ENCODE measurements at places on chromosomes 5 and 9.

- DNase-seq: no peak
Measured at GRCh38 chr9:70044490-70045307, 1.1 kb downstream of the MAMDC2 start.

DNA sequence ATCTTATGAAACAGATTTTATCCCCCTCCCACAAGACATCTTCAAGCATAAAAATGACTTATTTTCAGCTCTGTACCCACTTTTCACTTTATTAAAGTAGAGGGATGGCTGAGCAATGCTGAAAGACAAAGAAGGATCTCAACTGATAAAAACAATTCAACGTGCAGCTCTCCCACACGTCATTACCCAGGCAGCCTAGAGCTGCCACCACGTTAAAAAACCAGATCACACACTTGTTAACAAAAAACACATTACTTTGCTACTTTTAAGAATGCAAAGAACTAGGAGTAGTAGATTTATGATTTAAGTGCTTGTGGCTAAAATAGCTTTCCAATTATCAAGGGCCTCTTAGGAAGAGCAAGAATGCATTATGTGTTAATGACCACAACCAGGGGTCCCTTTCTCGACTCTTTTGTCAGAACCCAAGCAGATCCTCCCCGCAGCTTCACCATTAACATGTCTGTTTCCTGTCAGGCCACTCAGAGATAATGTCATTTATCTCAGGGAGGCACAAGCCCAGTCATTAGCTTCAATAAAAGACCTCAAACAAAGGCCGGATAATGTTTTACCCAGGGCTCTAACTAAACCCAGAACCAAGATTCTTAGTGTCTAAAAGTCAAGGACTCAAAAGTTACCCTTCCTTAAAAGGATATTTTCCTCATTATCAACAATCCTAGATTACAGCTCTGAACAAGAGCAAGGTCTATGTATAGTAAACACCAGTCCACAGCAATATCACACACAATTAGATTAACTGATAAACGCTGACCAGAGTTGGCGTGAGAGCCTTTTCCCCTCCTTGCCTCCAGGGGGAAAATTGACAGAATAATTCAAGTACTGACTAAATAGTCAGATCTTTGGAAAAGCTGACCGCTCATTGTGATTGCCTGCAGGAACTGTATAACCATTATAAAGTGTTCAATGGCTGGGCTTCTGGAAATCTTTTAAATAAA is 7.5 kb downstream of the ZNF608 start:
- DNase-seq: no peak

DNA sequence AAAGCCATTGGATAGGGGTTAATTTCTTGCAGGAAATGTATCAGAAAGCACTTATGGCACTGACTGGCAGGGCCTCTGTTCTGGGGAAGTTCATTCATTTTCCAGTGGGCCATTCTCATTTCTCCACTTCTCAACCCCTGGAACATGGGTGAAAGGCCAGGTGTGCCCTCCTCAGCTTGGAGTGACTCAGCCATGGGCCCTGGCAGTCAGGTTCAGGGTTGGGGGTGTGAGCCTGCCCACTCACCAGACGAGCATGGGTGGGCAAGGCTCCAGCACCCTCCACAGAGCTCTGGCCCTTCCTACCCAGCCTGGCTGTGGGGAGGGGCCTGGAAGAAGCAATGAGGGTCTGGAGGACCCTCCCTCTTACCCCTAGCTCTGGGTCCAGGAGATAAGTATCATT is 174.4 kb downstream of the HSPA4 start:
- DNase-seq: no peak

GRCh38 chr9:15403155-15403554 is 19.5 kb upstream of the SNAPC3 start:
- no peak for DNase-seq

DNA sequence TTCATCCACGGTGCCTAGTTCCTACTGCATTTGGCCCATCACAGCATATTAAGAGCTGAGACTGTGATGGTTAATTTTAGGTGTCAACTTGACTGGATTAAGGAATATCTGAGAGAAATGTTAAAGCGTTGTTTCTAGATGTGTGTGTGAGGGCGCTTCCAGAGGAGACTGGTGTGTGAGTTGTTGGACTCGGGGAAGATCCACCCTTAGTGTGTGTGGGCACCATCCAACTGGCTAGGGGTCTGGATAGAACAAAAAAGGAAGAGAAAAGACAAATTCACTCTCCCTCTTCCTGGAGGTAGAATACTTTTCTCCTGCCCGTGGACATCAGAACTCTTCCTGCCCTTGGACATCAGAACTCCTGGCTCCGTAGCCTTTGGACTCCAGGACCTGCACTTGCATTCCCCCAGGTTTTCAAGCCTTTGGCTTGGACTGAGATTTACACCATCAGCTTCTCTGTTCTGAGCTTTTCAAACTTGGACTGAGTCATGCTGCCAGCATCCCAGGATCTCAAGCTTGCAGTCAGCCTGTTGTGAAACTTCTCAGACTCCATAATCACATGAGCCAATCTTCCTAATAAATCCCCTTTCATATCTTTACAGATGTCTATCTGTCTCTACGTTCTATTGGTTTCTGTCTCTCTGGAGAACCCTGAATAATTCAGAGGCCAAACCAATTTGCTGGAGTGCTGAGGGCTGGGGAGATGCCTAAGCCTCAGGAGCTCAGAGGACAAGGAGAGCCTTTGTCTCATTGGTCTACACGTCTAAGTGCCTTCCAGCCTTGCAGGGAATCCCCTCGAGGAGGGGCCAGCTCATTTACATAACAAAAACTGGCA is 164.5 kb downstream of the DCP2 start:
- DNase-seq: no peak

DNA sequence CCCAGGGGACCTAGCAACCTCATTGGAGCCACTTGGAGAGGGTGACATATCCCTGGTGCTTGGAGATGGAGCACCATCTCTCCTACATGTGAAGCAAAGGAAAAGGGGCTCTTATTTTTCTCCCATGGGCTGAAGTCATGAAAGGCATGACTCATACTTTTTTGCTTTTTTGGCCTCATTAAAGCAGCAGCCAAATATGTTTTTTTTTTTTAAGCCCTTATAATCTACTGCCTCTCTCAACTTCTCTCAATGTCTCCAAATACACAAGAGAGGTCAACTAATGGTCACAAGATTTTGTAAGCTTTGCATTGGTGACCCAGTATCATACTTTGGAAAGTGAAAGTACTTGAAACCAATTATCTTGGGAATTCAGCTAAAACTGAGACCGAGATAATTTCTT is 1.6 kb upstream of the CFAP90 start:
- no peak for DNase-seq

DNA sequence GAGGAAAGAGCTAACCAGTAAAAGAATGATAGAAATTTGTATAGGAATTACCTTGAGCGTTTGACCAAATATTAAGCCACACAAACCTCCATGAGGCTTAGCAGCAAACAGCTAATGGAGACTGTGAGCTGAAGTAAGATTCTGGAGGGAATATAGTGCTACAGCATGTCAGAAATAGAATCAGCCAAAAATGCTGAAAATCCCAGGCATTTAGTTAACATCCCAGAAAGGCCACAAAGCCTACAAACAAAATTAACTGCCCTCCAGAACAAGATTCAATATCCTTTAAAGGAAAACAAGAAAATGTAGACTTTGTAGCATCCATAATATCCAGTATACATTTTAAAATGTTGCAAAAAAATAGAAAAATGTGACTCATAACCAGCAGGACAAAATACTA is 257.8 kb upstream of the TUSC1 start:
- DNase-seq: no peak

- DNase-seq: no peak
Measured at GRCh38 chr5:89276566-89277305, 393.8 kb upstream of the MEF2C start.

DNA sequence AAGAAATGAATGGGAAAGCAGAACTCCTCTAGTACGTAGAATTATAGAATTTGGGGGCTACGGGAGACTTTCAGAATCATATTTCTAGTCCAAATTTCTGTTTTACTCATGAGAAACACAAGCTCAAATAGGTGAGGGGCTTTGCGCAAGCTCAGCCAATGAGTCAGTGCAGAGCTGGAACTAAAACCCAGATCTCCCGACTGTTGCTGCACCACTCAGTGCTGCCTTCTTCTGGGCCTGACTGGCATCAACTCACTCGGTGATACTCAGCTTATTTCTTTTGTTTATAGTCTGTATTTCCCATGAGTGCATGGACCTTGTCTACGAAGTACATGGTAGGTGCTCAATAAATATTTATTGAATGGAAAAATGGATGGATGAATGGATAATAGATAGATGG is 280.2 kb downstream of the CDK5RAP2 start:
- DNase-seq: no peak

GRCh38 chr9:88682431-88682831 is 147.5 kb downstream of the NXNL2 start:
- DNase-seq: no peak

- DNase-seq: no peak
Measured at GRCh38 chr5:78568212-78568611, 80.4 kb downstream of the LHFPL2 start.

DNA sequence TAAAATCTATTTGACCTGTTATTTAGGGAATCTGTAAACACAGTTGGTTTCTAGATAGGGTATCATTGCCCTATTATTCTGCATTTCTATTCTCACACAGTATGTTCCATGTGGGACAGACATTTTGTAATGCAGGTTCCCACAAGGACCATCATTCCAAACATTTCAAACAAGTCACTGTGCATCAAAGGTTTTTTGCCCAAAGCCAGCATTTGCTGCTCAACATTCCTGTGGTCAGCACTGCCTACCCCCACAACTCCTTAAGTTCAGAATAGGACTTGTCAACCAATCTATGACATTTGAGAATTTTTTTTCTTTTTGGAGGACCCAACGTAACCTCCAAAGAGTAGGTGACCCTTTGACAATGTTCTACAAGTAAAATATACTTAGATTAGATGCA is 95.7 kb downstream of the LPAR1 start:
- DNase-seq: no peak

DNA sequence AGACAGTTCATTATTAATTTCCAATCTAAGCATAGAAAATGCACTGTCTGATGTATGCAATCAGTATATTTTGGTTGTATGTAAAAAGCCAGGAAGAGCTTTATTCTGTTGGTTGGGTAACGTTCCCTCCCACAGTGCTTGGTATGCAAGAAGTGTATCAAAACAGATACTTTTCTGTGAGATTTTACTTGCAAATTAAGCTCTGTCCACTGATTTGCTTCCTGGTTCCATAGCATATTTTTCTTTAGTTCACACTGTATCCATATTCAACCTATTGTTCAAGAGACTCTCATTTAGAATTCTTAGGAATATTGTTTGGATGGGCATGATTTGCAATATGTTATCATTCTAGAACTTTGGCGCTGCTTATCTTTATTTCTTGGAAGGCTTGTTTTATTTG is 47.4 kb downstream of the RNF180 start:
- DNase-seq: no peak

DNA sequence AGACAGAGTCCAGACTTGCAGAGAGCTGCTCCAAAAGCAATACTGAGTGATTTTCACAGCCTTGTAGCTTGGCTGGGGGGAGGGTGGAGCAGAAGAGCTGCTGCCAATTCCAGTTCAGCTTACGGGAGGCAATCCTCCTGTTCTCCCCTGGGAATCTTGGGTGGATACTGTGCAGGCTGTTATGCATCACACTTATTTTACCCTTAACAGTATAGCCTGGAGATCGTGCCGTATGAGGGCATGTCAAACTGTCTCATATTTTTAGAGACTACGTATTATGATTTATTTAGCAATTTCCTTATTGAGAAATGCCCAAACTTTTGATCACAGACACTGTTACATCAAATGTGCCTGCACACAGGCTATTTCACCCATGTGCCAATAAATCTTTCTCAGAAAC is 85.2 kb downstream of the BASP1 start:
- DNase-seq: no peak

DNA sequence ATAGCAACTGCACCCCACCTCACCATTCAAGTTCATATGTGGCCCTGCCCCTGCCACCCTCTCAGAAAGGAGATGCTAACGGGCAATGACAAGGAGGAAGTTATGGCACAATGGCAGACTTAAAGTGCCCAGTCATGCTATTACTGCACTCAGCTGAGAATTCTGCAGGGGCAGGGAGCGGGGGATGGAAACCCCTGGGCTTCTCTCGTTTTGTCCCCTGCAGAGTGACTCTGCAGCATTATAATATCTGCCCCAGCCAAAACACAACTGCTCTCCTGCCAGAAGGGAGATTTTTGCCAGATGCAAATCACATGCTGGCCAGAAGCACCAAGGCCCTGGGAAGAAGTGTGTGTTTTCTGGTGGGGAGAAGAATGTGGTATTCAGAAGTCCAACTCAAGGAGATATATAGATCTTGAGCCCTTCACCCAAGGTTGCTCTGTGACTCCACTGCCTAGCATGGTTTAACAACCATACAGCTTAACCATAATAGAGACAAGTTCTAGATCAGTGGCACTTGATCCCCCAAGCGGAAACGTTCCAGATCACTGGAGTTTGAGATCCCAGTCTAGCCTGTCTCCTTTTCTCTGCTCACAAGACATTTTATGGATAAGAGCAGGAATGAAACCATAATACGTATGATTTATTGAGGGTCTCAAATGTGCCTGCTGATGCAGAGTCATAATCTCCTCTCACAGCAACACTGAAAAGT is 207.0 kb upstream of the MAP3K1 start:
- no peak for DNase-seq

DNA sequence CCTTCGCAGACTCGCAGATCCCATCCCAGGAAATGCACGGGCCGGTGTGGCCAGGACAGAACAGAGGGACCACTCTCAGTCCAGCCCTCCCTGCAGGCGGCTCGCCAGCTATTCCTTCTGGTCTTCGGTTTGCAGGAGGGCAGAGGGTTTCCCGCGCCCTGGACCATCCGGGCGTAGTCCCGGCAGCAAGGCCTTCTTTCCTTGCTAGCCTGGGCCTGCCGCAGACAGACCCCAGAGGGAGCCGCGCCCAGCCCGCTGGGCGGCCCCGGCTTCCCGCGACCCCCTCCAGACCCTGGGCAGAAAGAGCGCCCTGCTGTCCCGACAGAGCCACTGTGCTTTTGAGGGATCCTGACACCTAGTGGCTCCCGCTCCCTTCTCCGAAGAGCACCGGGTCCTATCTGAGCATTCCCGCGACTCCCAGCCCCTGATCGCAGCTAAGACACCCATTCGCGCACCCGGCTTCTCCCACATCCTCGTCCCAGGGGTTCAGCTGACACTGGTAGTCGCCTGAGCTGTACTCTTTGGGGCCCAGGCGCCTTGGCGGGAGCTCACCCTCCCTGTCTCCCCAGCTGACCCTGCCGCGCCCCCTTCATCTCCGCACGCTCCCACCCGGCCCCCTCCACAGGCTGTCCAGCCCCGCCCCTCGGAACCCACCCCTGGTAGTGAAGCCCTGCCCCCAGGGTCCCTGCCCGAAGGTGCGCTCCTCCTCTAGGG is 1.1 kb downstream of the CFAP90 start:
- DNase-seq: no peak

- DNase-seq: no peak
Measured at GRCh38 chr9:104841601-104842141, 77.7 kb downstream of the NIPSNAP3B start.

GRCh38 chr5:149543361-149544027 is 7.7 kb downstream of the CSNK1A1 start:
- DNase-seq: no peak

GRCh38 chr5:139445325-139446170 is 6.2 kb upstream of the DNAJC18 start:
- DNase-seq: no peak

Measured in stimulated activated CD8-positive, alpha-beta memory T cell treated with anti-CD3 and anti-CD28 coated beads, Interleukin-4, amount 100 ng/mL, for 24 hours (primary cell).